Left ventricle myocardium superior (tissue), 1 donor: ENCODE measurements at places on chromosomes 3 and 15.

DNA sequence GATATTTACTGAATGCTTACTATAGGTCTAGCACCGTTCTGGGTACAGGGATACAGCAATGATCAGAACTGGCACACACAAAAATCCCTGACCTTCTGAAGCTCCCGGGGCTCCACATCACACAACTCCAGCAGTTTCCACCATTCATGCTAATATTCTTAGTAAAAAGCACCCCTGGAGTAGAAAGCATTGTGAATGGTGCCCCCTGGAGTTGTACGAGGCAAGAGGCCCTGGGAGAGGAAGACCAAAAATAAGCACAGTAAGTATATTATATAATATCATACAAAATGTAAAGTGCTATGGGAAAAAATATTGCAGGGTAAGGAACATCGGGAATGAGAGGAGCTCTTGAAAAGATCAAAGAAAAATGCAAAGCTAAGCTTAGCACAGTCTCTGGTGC is 790 bp upstream of the SRGAP3 start:
- DNase-seq: no peak

DNA sequence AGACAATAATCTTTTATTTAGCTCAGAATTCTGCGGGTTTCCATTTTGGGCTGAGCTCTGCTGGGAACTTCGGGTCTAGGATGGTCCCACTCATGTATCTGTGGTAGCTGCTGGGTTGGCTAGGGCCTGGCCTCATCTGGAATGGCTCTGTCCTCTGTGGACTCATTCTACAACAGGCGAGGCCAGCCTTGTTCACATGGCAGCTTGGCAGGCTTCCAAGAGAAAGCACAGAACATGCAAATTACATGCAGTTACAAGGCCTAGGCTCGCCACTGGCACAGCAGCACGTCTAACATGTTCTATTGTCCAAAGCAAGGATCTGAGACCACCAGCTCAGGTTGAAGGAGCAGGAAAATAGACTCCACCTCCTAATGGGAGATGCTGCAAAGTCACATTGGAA is 431.4 kb downstream of the PDCD6IP start:
- no peak for DNase-seq

- no peak for DNase-seq
These were observed 141.6 kb upstream of the KBTBD8 start for GRCh38 chr3:66856533-66856932.

- DNase-seq: no peak
These were observed 396.4 kb upstream of the TPRG1 start for GRCh38 chr3:188775412-188775811.

DNA sequence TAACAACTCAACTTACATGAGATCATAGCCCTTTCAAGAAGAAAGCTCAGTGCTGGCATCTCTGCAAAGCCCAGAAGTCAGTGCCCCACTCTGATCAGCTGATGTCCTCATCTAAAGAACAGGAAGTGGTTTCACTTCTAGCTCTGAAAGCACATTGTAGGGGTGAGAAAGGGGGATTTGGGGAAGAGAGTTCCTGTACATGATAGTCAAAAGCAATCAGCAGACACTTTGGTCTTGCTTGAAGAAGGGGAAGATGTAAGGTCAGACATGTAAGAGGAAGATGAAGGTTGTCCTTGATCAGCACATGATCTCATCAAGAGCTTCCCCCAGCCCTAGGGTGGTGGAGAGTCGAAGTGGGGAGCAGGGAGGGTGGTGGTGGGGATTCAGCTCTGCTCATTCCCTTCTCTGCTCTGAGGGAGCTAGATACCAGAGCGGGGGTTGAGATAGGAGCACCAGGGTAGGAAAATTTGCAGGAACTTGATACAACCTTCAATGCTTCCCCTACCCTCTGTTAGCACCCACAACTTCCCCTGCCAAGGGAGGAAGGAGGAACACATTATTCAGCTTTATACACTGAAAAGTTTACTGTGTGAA is 76.4 kb upstream of the ETV5 start:
- DNase-seq: no peak

GRCh38 chr15:78927077-78927790 is 17.6 kb downstream of the CTSH start:
- DNase-seq: no peak

- no peak for DNase-seq
These were observed 2.5 kb upstream of the PCLAF start for GRCh38 chr15:64383760-64384159.

DNA sequence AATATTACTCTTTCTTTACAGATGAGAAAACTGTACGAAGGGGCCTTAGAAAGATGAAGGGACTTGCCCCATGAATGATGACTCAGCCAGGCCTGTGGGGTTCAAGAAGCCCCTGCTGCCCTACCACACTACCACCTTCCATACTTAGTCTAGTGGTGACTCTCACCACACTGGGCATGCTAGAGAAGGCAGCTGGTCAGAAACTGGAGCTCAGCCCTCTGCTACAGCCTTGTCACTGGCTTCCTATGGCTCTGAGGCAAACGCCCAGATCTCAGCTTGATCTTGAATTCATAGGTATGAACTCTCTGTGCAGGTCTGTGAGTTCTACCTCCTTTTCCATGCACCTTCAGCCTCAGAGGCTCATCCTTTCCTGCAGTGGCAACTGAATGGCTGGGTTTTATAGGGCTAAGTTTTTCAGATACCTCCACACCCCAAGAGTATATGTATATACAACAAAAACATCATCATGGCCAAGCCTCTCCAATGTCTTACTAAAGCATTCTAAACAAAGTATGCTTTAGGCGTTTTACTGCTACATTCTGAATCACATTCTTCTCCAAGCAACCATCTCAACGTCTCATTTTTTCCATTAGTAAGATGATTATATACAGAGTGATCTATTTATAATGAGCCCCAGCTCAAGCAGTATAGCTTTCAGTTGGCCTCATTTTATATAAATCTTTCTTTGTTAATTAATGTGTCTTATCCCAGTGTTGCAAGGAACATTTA is 234.1 kb downstream of the GREM1 start:
- DNase-seq: no peak

GRCh38 chr3:69174871-69175737 is 52.7 kb upstream of the LMOD3 start:
- DNase-seq: no peak

DNA sequence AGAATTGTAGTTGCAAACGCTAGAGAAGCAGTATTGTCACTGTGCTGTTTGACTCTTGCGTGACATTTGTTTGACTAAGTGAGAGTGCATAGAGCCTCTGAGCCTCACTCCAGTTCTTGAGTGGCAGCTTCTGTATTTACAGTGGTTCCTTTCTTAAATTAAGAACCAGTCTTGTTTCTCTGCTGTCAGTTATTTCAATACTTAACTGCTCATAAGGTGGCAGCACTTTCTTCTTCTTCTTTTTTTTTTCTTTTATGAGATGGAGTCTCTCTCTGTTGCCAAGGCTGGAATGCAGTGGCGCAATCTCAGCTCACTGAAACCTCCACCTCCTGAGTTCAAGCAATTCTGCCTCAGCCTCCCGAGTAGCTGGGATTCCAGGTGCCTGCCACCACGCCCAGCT is 372.1 kb downstream of the LPP start:
- no peak for DNase-seq

- no peak for DNase-seq
These were observed 617.4 kb downstream of the SI start for GRCh38 chr3:164460851-164461250.

DNA sequence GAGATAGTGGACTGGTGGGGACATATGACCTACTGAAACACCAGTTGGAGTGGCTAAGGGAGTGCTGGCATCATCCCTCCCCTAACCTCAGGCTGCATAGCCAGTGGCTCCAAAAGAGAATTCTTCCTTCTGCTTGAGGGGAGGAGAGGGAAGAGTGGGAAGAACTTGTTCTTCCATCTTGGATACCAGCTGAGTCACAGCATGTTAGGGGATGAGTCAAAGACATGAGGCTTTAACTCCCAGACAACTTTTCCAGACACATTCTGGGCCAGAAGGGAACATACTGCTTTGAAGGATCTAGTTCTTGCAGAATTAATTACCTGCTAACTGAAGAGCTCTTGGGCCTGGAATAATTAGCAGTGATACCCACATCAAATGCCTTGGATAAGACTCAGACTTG is 36.8 kb upstream of the PEX5L start:
- DNase-seq: no peak

- no peak for DNase-seq
These were observed 27.5 kb upstream of the LCTL start for GRCh38 chr15:66593219-66593780.

DNA sequence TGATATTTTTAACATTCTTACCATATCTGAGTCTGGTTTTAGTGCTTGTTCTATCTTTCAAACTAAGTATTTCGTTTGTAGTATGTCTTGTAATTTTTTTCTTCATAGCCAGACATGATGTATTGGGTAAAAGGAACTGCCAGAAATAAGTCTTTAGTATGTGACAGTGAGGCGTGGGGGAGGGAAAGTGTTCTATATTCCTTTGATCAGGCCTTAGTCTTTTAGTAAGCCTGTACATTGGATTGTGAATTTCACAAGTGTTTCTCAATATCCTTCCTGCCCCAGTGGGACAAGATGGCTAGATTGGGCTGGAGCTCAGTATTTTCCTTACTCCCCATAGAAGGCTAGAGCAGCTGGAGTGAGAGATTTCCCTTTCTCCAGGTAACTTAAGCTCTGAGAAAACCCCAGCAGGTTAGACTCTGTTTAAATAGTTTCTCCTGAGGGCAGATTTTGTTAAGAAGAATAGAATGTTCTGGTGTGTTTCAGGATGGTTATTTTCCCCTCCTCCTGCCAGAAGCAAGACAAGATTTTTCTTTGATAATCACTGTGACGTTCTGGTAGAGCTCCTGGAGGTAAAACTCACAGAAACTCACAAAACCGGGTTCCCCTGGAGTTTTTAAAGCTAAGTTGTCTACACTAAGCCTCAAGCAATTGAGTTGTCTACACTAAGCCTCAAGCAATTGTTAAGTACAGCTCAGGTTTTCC is 140.7 kb upstream of the ARPP21 start:
- DNase-seq: no peak

DNA sequence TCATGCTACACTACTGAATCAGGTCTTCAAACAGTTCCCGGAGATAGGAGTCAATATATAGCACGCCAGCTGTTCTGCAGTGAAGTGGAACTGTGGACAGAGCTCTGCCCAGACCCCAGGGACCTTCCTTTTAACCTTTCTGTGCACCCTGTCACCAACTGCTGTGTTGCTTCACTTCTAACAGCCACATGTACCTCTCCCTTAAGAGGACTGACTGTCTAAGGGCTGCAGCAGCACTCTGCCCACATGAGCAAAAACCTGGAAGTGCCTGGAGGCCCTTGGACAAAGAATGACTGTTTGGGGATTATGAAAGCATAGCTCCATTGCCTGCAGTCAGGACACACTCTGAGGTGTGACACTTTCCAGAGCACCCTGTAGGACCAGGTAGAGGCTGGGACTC is 88.3 kb upstream of the CTNNB1 start:
- DNase-seq: no peak

GRCh38 chr3:127915937-127916493 is 983 bp downstream of the KBTBD12 start:
- DNase-seq: no peak

DNA sequence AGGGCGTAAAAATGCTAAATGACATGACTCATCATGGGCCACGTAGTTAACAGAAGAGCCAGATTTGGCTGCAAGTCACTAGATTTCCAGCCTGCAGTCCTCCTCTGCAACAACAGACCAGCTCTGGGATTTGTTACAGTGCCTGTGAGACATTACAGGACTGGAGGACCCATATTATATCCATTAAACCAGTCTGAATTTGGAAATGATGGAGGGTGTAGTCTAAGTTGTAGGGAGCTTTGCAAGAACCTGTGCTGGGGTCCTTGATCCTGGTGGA is 10.8 kb downstream of the ZNF774 start:
- DNase-seq: no peak

- no peak for DNase-seq
These were observed 23.5 kb downstream of the TSEN2 start for GRCh38 chr3:12507591-12508281.

DNA sequence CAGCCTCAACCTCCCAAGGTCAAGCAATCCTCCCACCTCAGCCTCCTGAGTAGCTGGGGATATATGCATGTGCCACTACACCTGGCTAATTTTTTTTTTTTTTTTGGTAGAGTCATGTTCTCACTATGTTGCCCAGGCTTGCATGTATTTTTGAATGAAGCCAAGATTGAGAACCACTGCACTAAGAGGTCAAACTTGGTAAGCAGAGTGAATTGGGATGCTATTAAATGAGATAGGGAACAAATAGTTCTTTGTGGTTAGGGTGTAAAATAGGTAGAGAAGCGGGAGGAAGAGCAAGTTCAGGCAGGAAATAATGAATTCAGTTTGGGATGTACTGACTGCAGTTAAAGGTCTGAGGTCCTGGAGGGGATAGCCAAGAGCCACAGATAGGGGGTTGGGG is 39.9 kb upstream of the PIAS1 start:
- no peak for DNase-seq

- no peak for DNase-seq
These were observed 115.9 kb downstream of the DCLK3 start for GRCh38 chr3:36648241-36649034.

DNA sequence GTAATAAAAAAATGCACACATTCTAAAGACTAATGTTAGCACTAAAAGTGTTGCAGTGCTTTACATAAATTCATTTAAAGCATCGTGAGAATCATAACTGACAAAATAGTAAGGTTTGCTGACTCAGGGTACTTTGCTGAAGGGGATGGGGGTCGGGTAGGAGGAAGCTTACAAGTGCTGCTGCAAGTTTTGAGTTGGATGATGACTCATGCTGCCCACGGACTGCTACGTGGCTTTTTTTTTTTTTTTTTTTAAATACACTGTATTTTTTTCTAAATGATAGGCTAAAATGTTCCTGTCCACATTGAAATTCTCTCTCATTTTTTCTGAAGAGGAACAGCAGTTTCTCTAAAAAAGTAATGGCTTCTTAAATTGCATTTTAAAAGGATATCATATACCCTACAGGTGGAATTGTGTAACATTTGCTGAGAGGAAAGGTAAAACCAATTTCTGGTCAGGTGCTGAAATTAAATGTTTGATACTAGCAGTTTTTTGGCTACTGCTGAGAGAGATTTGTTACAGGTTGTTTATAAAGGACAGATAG is 2.2 kb downstream of the MAPK6 start:
- no peak for DNase-seq

- peak; percentile 77 for DNase-seq
These were observed 42.5 kb downstream of the CHCHD6 start for GRCh38 chr3:126746395-126747177.

GRCh38 chr3:117637666-117638065 is 928.1 kb downstream of the TUSC7 start:
- DNase-seq: no peak

DNA sequence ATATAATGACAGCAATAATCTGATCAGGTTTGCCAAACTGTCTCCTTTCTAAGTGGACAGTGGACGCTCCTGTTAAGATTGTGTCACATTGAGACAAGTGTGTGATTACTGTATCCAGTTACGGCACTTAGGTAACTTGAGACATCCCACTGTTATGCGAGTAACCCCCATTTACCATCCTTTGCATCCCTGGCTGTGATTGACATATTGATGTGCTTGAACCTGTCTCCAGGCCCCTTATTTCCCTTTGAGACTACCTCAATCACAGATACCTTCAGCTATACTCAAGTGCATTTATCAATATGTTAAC is 785.2 kb downstream of the NR2F2 start:
- DNase-seq: no peak

GRCh38 chr3:32842531-32842931 is 24.7 kb downstream of the TRIM71 start:
- no peak for DNase-seq

- DNase-seq: no peak
These were observed 16.9 kb upstream of the FAM3D start for GRCh38 chr3:58683466-58683865.
